NCI-H526 treated with DMSO at 0.1 percent for 48 hours (cell line): ENCODE measurements at places on chromosomes 3 and 15.

GRCh38 chr3:66396888-66397287 lies 103.9 kb downstream of the LRIG1 start:
- no peak for DNase-seq

DNA sequence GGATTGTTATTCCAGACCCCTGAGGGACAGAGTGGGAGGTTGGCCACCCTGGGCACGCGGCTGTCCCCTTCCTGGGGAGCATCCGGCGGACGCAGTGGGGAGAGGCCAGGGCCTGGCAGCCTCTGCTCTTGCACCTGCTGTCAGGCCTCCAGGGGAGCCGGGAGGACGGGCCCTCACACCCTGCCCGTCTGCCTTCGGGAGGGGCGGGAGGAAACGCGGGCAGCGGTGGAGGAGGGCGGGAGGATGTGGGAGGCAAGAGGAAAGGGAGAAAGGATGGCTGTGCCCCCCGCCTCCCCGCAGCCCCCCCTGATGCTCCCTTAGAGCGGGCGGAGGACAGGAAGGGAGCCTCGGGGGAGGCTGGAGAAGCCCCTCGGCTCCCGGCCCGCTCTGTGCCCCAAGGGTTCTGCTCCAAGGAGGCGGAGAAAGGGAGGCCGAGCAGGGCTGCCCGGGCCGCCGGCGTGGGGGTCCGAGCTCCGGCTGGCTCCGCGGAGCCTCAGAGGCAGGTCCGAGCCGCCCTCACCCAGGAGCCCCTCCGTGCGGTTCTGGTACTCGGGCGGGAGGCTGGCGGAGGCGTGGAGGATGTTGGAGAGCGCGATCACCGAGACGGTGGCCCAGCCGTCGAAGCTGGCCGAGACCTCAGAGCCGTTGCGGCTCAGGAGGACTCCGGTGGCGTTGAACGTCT lies 40.9 kb downstream of the MUC20 start:
- DNase-seq: no peak

DNA sequence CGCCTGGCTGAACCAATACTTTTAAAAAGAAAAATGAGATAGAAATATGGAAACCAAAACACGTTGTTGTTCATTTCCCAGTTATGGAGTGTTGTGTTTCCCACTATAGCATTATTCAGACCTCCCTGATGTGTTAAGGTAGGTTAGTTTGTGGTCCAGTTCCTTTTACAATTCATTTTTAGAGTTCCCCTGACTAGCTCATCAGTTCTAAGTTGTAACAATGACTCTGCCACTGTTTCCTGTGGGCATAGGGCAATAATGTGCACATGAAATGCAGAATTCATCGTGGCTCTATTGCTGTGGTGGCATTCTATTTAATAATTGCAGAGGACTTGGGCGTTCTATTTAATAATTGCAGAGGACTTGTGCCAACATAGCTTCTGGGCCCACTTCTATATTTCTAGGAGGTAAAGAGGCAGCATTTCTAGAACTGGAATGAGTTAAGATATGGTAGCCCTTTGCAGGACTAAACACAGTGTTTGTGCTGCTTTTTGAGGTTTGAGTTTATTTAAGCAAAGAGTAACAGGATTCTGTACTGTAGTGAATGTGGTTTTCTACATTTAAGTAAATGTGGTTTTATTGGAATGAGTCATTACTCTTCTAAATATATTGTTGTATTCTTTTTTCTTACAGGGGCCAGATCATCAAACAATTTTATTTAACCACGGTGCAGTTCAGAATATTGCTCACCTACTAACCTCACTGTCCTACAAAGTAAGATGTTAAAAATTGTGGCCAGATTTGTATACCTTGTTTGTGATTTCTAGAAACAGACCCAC lies 47.5 kb downstream of the ARMC8 start:
- no peak for DNase-seq

GRCh38 chr3:1506090-1506489 lies 413.3 kb downstream of the CNTN6 start:
- DNase-seq: no peak

GRCh38 chr3:119195911-119196310 lies 22.5 kb downstream of the UPK1B start:
- no peak for DNase-seq

DNA sequence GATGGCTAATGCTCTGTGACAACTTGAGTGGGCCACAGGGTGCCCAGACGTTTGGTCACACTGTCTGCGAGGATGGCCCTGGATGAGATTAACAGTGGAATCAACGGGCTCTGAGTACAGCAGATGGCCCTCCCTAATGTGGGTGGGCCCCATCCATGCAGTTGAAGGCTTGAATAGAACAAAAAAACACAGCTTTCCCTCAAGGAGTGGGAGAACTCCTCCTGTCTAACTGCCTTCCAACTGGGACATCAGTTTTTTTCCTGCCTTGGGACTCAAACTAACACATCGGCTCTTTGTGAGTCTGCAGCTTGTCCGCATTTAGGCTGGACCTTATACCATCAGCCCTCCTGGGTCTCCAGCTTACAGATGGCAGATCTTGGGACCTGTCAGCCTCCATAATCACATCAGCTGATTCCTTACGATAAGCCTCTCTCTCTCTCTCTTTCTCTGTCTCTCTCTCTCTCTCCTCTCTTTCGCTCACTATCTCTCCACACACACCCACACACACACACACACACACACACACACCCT lies 20.8 kb downstream of the FAM174B start:
- no peak for DNase-seq

DNA sequence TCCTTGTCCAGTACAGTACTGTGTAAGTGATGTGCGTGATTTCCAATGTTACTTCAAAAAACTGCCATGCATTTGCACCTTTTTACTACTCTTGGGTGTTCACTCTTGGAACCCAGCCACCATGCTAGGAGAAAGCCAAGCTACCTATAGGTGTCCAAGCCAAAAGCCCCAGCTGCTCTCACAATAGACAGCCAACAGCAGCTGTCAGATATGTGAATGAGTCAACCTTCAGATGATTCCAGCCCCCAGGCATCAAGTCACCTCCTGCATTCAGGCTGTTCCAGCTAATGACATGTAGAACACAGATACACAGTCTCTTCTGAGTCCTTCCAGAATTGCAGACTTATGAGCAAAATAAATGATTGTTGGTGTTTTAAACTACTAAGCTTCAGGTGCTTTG lies 417.7 kb upstream of the TGFBR2 start:
- no peak for DNase-seq

DNA sequence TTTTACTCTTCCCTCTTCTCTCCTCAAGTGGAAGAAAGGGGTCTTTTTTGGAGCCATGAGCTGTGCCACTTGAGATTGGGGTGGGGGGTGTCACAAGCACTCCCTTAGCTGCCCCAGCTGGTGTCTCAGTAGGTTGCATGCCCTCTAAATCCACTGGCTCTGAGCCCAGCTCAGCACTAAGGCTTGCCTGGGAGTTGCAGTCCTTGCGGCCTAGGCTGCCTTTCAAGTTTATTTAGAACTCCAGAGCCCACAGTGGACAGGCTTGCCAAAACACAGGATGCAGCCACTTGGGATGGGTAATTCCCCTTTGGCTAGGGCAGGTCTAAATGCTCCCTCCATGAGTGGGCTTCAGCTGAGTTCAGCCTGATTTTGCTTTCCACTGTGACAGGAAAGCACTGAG lies 24.7 kb downstream of the C3orf20 start:
- DNase-seq: no peak

DNA sequence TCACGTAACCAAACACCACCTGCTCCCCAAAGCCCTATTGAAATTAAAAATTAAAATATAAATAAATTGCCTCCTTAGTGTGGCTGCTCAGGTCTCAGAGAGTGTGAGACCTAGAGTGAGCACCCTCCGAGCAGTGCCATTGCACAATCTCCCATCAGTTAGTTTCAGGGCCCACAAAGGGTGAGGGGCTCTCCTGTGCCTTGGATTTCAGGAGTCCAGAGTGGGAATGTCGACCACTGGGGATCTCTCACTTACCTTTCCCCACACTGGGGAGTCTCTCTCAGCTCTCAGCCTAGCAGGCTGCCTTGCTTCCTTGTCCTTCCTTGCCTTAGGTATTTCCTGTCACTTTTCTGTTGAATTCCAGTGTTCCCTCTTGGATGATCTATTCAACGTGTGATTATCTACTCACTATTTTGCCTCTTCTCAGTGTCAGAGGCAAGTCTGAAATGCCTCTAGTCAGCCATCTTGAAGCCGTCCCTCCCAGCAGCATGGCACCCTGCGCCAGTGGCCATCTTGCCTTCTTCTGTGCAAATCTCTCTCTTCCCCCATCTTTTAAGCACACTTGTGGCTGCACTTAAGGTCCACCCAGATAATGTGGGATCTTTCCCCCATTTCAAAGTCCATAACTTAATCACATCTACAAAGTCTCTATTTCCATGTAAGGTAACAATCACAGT lies 119.3 kb downstream of the LRRK1 start:
- DNase-seq: no peak

GRCh38 chr3:69562020-69562419 lies 176.1 kb upstream of the FRMD4B start:
- DNase-seq: no peak

DNA sequence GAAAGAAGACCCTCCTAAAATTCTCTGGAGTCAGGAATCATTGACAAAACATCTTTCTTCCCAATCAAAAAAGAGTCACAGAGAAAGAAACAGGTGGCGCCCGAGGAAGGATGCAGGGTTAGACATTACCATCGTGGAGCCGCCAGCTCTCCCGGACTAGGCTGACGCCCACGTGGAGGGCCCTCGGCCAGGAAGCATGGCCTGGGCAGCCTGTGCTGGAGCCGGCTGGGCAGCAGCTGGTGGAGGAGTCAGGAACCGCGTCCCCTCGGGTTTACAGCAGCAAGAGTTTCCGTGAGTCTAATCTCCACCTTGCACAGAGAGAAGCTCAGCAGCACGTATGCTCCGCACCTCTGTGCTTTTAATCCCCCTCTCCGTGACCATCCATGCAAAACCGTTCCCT lies 533.7 kb upstream of the ATP11B start:
- no peak for DNase-seq
